Thymus (tissue), 14 donors: ENCODE measurements at places on chromosomes 6 and 20. TPM values are rescaled to one million over a fixed set of nuclear protein-coding genes. Genes with fewer than 3 reads are reported as not detected.

GRCh38 chr6:111601886-111602285 lies 3.8 kb downstream of the TRAF3IP2 start:
- DNase-seq: no peak

GRCh38 chr6:101114703-101115102 lies 233.6 kb upstream of the ASCC3 start:
- DNase-seq: no peak

CST2 gene
- total RNA-seq: 0.94 TPM

- no peak for DNase-seq
Measured at GRCh38 chr6:72446430-72446829, 175.4 kb upstream of the KCNQ5 start.

GRCh38 chr6:89554106-89554505 lies 84.4 kb downstream of the LYRM2 start:
- no peak for DNase-seq

TLDC2 gene
- 0.28 TPM for total RNA-seq

GRCh38 chr6:150332939-150333584 lies 35.8 kb upstream of the IYD start:
- no peak for DNase-seq

DNA sequence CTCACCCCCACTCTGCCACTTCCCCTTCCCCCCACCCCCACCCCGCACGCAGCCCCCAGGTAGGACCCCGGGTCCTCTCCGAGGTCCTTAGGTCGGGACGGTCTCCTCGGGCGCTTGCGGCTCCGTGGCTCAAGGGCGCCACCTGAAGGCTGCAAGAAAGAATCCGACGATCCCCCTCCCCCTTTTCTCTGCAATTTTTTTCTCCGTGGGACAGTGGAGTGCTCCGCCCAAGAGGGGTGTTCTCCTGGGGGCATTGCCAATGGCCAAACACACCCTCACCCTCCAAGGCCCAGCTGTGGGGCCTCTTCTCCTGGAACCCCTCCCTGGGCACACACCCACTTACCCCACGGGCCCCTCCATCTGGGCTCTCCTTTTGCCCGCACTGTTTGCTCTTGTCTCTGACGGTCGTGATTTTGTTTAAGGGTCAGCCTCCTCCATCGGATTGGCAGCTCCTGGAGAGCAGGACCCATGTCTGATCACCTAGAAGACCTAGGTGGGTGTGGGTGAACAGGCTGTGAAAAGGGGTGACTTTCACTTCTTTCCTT lies 1.1 kb upstream of the TMEM74B start:
- peak; percentile 20 for DNase-seq

TRMT11 gene
- total RNA-seq: 27.3 TPM

DNA sequence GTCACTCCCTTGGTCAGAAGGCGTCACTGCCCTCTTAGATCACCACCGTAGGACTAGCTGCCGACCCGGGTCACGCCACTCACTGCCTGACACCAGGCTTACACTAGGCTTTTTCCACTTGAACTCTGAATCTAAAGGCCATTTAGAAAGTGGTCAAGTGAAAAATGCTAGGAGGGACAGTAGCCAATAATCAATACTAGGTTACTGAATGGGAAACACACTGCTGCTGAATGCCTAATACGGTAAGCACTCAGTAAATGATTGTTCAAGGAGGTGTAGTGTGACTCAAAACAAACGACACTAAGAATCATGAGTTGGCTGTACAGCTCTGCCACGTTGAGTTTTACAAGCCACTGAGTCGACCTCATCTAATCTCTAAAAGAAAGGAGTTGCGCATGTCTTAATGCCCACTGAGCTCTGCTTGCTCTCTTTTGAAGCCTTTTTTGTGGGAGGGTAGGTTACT lies 760 bp upstream of the IBTK start:
- no peak for DNase-seq

LY6G6D gene
- not detected for total RNA-seq

GRCh38 chr20:4794846-4795245 lies 73.1 kb downstream of the PRND start:
- no peak for DNase-seq

CCN6 gene
- not detected for total RNA-seq
